ENCODE measurements at places on chromosomes 12 and 14. TPM values are rescaled to one million over a fixed set of nuclear protein-coding genes. Genes with fewer than 3 reads are reported as not detected.

The TOMM20L gene
- polyA plus RNA-seq: not detected

The AMIGO2 gene
- polyA plus RNA-seq: 48.4 TPM

The CFAP54 gene
- polyA plus RNA-seq: 0.43 TPM

The GPX2 gene
- polyA plus RNA-seq: 10.0 TPM

The SERPINA9 gene
- not detected for polyA plus RNA-seq

The EPS8 gene
- polyA plus RNA-seq: 1.3 TPM

The PUS1 gene
- 46.8 TPM for polyA plus RNA-seq

The POU6F1 gene
- polyA plus RNA-seq: 0.60 TPM

The ENTPD5 gene
- polyA plus RNA-seq: 3.8 TPM

The C3AR1 gene
- polyA plus RNA-seq: 0.12 TPM

Measured in foreskin keratinocyte (primary cell).